ENCODE measurements at places on chromosomes 1 and 21.

DNA sequence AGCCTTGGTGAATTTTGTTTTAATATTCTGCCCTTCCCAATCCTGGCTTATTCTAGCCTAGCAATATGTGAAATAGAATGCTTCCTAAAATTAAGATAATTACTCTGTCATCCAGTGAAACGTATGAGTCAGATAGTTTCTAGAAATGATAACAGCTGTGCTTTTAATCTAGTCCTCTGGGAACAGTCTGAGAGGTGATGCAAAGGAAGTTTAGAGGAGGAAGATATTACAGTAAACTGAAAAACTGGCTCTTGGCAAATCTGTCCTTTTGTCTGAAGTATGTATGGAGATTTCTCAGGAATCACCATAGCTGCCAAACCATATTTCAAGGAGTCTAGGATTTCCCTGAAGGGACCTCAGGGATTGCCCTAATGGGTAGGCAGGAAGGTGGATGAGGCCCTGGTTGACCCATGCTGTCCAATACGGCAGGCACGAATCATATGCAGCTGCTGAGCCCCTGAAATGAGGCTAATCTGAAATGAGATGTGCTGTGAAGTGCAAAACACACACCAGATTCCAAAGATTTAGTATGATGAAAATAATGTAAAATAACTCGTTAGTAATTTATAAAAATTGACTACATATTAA, 70.8 kb upstream of the LBR start:
- H3K27me3 ChIP-seq, result no peaks in the 10 kb centered on the region
- no peak overlapping the region for H3K27ac ChIP-seq
- H3K4me3 ChIP-seq, result no peak overlapping the region
- DNase-seq, result no peak
- no peaks in the 10 kb centered on the region for H3K4me1 ChIP-seq
- peaks cover 2% of the 10 kb centered on the region for H3K36me3 ChIP-seq

DNA sequence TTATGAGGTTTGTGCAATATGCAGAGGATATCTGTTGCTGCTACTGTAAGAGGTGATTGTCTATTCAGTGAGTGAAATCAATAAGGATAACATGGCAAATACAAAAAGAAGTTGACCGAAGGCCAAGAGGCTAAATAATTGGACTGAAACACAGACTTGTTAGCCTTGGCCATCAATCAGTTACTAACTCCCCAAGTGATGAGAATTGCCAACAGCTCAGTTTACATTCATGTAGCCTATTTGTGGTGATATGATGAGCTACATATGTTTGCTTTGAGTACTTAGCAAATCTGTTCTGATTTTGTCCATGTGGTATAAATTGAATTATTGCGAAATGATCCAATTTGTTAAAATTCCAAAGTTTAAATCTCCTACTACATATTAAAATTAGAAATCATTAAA, 68.6 kb upstream of the VAV3 start:
- no peaks in the 10 kb centered on the region for H3K36me3 ChIP-seq
- H3K4me1 ChIP-seq, result peaks cover 2% of the 10 kb centered on the region
- no peak overlapping the region for H3K4me3 ChIP-seq
- no peak for DNase-seq

DNA sequence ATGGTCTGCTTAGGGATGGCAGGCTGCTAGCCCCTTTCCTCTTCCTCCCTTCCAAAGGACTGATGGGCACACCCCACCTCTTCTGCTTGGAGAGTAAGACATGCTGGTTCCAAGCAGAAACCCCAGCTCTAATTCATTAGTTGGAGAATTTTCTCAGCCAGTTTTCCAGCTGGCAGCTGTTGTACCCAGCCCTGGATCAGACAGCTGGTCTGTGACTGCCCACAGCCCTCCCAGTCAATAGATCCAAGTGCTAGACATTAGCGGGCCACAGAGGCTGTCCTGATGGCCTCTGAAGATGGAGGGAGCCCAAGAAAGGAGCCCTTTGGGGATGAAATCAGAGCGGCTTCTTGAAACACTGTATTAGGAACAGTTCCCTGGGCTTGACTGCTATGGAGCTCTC, 35.8 kb downstream of the ACOT11 start:
- H3K4me3 ChIP-seq, result no peak overlapping the region
- DNase-seq, result no peak
- no peaks in the 10 kb centered on the region for H3K4me1 ChIP-seq
- H3K27me3 ChIP-seq, result no peaks in the 10 kb centered on the region

DNA sequence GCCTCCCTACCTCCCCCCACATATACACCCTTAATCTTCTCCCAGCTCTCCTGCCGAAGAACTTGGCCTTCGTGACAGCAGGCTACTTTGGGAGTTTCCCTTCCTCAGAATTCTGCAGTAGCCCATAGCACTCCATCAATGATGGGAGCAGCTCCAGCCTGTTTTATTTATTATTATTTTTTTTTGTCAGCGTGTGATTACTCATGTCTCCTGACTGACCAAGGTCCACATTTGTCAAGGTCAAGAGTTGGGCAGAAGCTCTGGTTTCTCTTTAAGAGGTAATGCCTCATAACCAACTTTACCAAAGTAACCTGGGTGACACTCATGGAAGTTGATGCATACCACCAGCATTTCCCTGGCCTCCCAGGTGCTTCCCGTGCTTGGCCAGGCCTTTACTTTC, 125.4 kb downstream of the ZZZ3 start:
- no peaks in the 10 kb centered on the region for H3K36me3 ChIP-seq
- H3K4me1 ChIP-seq, result no peaks in the 10 kb centered on the region
- no peaks in the 10 kb centered on the region for H3K27me3 ChIP-seq
- no peak overlapping the region for H3K27ac ChIP-seq

- peak; percentile 75 for DNase-seq
- H3K36me3 ChIP-seq, result no peaks in the 10 kb centered on the region
- no peak overlapping the region for H3K27ac ChIP-seq
- H3K4me1 ChIP-seq, result no peaks in the 10 kb centered on the region
- peaks cover 11% of the 10 kb centered on the region for H3K27me3 ChIP-seq
- no peak overlapping the region for H3K4me3 ChIP-seq
These were observed 1.5 kb upstream of the KCNH1 start for GRCh38 chr1:211135342-211135950.

DNA sequence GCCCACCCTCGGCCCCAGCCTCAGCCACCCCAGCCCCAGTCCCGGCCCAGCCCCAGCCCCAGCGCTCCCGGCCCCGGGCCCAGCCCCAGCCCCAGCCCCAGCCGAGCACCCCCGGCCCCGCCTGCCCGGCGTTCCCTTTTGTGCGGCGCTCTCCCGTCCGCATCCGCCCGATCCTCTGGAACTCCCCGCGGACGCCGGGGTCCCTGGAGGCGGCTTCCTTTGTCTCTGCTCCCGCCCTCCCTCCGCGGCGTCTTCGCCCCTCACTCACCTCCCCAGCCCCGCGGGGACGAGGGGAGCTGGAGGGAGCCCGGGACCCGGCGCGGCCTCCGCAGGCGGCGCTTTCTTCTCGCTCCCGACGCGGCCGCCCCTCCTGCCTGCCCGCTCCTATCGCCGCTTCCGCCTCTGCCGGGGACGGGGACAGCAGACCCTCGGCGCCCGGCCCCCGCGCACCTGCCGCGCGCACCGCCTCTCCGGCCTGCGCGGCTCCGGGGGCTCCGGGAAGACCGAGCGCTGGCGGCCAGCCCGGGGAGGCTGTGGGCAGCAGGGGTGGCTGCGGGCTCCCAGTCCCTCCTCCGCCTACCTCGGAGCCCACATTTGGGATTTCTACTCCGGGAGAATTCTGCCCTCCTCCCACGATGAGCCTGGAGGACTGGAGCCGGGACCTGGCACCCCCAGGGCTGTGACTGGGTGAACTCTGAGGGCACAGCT, 14.0 kb downstream of the AGRN start:
- H3K4me1 ChIP-seq, result no peaks in the 10 kb centered on the region
- no peaks in the 10 kb centered on the region for H3K27me3 ChIP-seq
- H3K27ac ChIP-seq, result no peak overlapping the region
- H3K36me3 ChIP-seq, result no peaks in the 10 kb centered on the region
- H3K4me3 ChIP-seq, result peak overlapping the region; percentile 19

DNA sequence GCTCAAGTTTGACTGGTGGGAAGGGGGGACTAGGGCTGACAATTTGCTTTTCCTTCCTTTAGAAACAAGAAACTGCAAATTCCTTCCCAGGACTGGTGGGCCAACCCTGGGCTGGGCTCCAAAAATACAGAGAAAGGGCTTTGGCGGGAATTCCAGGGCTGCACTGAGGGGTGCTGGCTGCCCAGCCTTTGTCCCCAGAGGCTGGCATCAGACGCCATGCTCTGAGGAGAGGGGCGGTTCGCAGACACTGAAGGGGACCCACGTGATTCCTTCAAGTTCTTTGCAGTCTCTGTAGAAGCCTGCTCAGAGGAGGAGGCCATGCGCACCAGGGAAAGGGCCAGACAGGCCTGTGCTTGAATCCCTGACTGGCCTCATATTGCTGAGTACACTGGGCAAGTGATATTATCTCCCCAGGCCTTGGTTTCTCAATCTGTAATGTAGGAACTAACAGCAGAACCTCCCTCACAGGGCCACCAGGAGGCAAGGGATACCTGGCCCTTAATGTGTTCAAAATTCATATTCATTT, 119.5 kb downstream of the EPHB2 start:
- no peaks in the 10 kb centered on the region for H3K27me3 ChIP-seq
- H3K4me3 ChIP-seq, result no peak overlapping the region
- DNase-seq, result no peak
- H3K27ac ChIP-seq, result no peak overlapping the region
- H3K4me1 ChIP-seq, result peaks cover 16% of the 10 kb centered on the region

DNA sequence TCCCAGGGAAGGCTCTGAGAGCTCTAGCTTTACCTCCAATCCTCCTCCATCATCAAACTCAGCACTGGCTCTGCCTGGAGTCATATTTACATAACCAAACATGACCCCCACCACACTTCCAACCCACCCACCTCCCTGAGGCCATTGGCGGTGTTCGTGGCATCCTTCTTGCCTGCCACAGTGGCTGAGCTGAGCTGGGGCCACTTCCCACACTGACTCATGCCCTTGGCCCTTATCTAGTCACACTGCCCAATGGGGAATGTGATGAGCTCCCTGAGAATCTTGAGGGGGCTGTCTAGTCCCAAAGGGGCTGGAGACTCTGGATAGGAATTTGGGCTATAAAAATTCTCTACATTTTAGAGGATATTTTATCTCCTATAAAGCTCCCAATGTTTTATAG, 230.9 kb upstream of the IRF2BP2 start:
- H3K36me3 ChIP-seq, result no peaks in the 10 kb centered on the region
- H3K4me1 ChIP-seq, result no peaks in the 10 kb centered on the region
- no peaks in the 10 kb centered on the region for H3K27me3 ChIP-seq
- H3K27ac ChIP-seq, result no peak overlapping the region
- no peak overlapping the region for H3K4me3 ChIP-seq

GRCh38 chr21:37758982-37759381, 157.3 kb downstream of the KCNJ6 start:
- H3K27me3 ChIP-seq, result no peaks in the 10 kb centered on the region
- no peak overlapping the region for H3K4me3 ChIP-seq
- H3K36me3 ChIP-seq, result no peaks in the 10 kb centered on the region
- H3K27ac ChIP-seq, result no peak overlapping the region
- H3K4me1 ChIP-seq, result no peaks in the 10 kb centered on the region
- peak; percentile 74 for DNase-seq

DNA sequence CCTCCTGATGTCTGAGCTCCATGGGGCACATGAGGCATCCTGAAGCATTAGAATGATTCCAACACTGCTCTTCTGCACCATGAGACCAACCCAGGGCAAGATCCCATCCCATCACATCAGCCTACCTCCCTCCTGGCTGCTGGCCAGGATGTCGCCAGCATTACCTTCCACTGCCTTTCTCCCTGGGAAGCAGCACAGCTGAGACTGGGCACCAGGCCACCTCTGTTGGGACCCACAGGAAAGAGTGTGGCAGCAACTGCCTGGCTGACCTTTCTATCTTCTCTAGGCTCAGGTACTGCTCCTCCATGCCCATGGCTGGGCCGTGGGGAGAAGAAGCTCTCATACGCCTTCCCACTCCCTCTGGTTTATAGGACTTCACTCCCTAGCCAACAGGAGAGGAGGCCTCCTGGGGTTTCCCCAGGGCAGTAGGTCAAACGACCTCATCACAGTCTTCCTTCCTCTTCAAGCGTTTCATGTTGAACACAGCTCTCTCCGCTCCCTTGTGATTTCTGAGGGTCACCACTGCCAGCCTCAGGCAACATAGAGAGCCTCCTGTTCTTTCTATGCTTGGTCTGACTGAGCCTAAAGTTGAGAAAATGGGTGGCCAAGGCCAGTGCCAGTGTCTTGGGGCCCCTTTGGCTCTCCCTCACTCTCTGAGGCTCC, 11.1 kb upstream of the RASSF5 start:
- DNase-seq, result no peak
- H3K27me3 ChIP-seq, result no peaks in the 10 kb centered on the region
- no peak overlapping the region for H3K4me3 ChIP-seq
- H3K4me1 ChIP-seq, result no peaks in the 10 kb centered on the region
- no peak overlapping the region for H3K27ac ChIP-seq

- no peaks in the 10 kb centered on the region for H3K4me1 ChIP-seq
- H3K27ac ChIP-seq, result no peak overlapping the region
- H3K36me3 ChIP-seq, result peaks cover 11% of the 10 kb centered on the region
- no peaks in the 10 kb centered on the region for H3K27me3 ChIP-seq
- no peak overlapping the region for H3K4me3 ChIP-seq
These were observed 13.2 kb downstream of the PSMD4 start for GRCh38 chr1:151267760-151268159.

DNA sequence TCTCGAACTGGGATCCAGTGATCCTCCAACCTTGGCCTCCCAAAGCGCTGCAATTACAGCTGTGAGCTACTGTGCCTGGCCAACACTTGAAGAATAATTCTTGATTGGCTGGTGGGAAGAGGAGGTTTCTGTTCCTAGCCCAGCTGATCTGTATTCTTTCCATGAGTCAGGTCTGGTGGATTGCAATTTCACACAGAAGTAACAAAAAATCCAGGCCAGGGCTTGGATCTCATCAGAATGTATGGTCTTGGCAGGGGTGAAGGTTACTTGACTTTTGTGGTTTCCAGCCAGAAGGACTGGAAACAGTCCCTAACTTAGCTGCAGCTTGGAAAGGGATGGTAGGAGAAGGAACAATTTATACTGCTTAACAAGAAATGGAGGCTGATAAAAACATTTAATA, 5.1 kb upstream of the HP1BP3 start:
- H3K4me1 ChIP-seq, result peaks cover 2% of the 10 kb centered on the region
- H3K36me3 ChIP-seq, result no peaks in the 10 kb centered on the region
- H3K4me3 ChIP-seq, result no peak overlapping the region
- DNase-seq, result peak; percentile 36

DNA sequence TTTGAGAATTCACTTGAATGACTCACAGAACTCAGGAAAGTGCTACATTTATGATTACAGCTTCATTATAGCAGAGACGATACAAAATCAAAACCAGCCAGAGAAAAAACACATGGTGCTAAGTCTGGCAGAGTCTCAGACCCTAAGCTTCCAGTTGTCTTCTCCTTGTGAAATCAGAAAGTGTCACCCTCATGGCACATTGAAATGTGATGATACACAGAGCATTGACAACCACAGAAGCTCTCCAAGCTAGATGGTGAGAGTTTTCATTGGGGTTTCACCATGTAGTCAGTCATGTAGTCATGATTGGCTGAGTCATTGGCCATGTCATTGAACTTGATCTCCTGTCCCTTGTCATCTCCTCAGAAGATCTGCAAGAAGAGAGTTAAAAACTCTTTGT, 526.6 kb downstream of the MRPL39 start:
- no peak for DNase-seq
- no peaks in the 10 kb centered on the region for H3K36me3 ChIP-seq
- no peak overlapping the region for H3K27ac ChIP-seq
- H3K4me1 ChIP-seq, result no peaks in the 10 kb centered on the region
- H3K4me3 ChIP-seq, result no peak overlapping the region

All from mesendoderm (in vitro differentiated cells).